ENCODE measurements at places on chromosomes 5 and 9.

DNA sequence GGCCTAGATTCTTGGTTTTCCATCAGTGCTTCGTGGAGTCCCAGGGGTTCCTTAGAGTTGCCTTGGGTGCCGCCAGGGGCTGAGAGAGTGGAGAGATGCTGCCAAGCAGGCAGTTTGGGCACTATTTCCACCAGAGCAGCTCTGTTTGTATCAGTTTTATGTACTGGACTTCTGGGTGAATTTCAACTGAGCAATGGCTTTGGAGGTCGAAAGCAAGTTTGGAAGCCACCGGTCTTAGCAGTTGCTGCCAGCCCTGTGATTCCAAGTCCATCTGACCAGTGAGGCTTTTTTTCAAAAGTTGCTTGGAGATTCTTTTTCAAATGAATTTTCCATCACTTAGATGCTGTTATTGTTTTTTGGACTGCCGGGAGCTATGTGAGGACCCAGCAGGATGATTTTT is 68.5 kb downstream of the ANGPTL2 start:
- DNase-seq = no peak

DNA sequence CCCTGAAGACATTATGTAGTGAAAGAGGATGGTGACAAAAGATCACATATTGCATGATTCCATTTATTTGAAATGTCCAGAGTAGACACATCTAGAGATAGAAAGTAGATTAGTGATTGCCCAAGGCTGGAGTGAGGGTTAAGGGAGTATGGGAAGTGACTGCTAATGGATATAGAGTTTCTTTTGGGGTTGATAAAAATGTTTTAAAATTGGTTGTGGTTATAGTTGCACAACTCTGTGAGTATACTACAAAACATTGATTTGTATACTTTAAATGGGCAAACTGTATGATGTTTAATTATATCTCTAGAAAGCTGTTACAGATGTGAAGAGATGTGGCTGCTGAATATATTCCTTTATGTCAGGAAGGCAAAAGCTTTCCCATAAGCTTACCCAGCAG is 202.8 kb downstream of the CCDC171 start:
- no peak for DNase-seq

GRCh38 chr5:69167929-69168328 is 979 bp downstream of the CCNB1 start:
- no peak for DNase-seq

DNA sequence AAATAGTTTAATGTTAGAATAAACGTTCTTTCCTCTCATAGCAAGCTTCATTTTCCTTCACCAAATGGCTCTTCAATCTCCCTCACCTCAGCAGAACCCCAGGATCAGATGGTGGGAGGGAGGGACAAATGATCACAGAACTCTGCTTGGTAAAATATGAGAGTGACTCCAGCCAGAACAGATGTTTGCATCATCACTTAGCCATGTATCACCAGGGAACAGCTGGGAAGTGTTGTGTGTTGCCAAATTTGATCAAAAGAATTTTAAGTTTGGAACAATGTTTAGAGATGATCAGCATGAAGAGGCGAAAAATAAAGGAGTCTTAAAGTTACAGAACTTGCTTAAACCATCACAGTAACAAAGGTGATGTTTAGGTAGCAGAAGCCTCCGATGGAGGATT is 115.7 kb downstream of the FRMD3 start:
- DNase-seq = no peak

GRCh38 chr9:647522-647921 is 194.0 kb upstream of the DMRT1 start:
- DNase-seq = no peak

DNA sequence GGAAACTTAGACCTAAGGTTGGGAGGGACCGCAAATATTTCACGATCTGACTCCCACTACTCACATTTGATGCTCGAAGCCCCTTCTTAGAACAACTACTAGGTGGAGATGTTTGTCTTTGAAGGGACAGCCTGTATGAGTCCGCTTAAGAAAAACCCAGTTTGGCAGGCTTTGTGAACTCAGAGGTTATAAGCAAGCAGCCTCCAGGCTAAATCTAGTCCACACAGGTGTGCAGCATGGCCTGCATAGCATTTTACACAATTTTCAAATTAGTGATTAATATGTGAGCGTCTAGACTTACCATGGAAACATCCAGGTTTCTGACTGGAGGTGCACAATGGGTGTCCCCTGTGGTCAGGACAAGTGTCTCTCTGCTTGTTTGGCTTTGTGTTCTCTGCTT is 127.1 kb downstream of the KIF4B start:
- no peak for DNase-seq

GRCh38 chr9:120926397-120926928 is at the start of gene TRAF1:
TSS of gene TRAF1 (minus strand) at chr9:120926796. CDS start at chr9:120926075, 721 bp downstream.
- no peak for DNase-seq

DNA sequence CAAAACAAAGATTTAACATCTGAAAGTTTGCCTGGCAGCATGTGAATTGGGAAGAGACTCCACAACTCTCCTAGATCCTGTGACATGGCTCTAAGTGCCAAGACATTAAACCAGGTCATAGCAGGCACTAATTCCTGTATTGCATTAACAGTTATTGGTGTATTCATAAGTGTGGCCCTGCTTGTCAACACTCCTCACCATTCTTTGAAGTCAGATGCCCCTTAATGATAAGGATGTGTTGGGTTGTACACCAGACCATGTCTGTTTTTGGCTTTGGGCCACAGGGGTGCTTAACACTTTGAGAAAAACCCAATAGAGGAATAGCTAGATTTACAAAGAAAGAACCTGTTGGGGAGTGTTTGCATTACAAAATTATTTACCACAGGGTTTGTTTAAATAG is 43.4 kb upstream of the PDE8B start:
- DNase-seq = no peak

GRCh38 chr9:4861736-4862451 is 69.2 kb downstream of the RCL1 start:
- DNase-seq = no peak

- DNase-seq = no peak
These were observed 51.1 kb upstream of the LHFPL2 start for GRCh38 chr5:78699552-78700153.

- no peak for DNase-seq
These were observed 261.8 kb downstream of the NR3C1 start for GRCh38 chr5:143141652-143142051.

GRCh38 chr5:179168664-179169063 is 108.5 kb downstream of the ZNF354C start:
- DNase-seq = no peak

DNA sequence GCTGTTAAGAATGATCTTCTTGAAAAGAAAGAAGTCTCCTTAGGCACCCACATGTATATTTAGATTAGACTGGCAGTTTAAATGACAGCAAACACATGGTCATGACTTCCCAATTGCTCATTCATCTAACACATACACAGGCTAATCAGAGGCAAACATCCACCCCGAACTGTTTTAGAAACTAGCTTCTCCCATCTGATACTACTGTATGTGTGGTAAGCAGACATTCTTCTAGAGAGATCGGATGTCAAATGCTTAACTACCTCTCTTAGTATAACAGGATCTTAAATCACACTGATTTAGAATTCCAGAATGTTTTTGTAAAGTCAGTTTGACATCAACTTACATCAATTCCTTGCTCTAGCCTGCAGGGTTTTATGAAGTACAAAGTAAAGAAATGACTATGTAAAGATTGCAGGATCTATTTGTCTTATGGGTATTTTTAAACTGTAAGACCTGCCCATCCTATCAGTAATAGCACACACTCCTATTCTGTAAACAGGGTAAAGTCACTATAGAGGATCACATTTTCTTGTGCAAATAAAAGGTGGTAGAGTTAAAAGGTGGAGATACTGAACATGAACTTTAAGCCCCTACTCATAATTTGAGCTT is 239.7 kb downstream of the MLLT3 start:
- no peak for DNase-seq

- no peak for DNase-seq
These were observed 123.4 kb downstream of the MVB12B start for GRCh38 chr9:126449725-126450667.

DNA sequence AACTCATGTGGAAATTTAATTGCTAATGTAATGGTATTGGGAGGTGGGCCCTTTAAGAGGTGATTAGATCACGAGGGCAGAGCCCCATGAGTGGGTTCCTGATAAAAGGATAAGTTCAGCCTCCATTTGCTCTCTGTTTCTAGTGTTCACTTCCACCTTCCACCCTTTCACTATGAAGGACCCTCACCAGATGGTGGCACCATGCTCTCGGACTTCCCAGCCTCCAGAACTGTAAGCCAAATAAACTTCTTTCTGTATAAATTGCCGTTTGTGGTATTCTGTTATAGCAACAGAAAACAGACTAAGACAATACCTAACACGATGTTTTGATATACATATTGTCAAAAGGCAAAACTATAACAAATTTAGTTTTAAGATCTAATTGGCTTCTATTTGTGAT is 166.2 kb downstream of the DEPDC1B start:
- DNase-seq = no peak

- no peak for DNase-seq
These were observed 129.2 kb downstream of the HSD17B3 start for GRCh38 chr9:96172797-96173196.

DNA sequence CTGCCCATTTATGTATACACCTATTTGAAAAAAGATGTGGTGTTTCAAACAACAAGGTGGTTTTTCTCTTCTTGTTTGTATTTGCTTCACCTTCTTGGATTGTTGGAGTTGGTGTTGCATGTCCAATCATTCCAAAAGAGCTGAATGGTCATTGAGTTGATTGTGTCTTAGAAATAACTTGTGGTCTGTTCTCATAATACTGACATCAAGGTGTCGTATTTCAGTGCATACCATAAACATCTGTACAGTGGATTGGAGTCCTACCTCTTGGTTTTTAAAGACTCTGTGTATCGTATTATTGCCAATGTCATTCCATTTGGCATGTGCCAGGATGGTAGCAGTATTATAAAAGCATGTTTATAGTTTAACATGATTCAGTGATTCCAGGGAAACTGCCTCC is 73.2 kb downstream of the TRIO start:
- DNase-seq = no peak

DNA sequence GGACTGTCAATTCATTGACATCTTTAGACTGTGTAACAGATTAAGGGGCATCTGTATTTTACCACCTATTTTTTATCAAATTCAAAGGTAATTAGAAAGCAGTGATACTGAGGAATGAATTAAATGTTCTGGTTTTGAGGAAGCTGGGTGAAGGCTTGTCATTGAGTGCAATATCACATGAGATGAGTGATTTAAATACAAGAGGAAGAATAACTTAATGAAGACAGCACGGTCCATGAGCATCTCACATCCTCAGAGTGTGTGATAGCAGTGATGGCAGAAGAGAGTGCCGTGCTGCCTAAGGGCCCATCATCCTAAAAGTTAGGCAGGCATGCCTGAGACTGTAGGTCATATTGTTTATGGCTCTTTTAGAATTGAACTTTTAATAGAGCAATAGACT is 263.3 kb downstream of the MAST4 start:
- no peak for DNase-seq

DNA sequence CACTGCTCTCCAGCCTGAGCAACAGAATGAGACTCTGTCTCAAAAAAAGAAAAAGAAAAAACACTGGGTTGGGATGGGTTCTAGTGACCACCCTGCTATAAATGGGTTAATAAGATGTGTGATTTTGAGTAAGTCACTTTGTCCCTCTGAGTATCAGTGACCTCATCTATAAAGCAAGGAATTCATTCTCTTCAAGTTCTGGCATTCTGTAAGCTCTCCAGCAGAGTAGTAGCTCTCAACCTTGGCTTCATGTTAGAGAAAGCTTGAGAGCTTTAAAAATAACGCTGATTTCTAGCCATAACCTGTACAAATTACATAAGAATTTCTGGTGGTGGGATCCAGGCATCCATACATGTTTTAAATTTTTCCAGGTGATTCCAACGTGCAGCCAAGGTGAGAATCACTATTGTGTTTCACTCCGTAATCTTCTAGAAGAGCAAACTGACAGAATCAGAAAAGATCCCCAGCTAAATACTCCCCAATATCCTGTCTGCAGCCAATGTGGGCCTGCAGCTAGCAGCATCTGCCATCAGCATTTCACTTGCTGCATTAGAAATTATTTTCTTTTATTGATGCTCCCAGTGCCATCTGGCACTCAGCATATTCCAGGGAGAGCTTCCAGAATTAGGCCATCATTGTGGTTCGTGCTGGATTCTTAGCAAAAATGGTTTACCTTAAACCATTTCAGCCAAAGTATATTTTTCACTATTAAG is 109.4 kb downstream of the FEM1C start:
- no peak for DNase-seq

DNA sequence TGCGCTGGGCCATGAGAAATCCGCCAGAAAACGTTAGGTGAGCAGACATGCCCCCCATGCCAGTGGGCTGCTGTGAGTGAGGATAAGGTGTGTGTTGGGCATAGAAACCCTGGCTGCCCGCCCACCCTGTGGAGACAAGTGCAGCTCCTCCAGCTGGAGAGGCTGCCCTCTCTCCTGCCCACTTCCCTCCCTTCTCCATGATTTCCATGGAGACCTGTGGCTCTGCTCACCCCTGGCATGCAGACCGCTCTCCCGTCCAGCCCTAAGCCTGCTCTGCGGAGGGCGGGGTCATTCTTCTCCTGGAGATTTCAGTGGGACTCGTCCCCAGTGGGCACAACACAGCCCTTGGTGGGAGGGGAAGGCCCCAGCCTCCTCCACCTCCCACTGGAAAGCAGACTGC is 133.0 kb upstream of the FAM120A start:
- DNase-seq = no peak

DNA sequence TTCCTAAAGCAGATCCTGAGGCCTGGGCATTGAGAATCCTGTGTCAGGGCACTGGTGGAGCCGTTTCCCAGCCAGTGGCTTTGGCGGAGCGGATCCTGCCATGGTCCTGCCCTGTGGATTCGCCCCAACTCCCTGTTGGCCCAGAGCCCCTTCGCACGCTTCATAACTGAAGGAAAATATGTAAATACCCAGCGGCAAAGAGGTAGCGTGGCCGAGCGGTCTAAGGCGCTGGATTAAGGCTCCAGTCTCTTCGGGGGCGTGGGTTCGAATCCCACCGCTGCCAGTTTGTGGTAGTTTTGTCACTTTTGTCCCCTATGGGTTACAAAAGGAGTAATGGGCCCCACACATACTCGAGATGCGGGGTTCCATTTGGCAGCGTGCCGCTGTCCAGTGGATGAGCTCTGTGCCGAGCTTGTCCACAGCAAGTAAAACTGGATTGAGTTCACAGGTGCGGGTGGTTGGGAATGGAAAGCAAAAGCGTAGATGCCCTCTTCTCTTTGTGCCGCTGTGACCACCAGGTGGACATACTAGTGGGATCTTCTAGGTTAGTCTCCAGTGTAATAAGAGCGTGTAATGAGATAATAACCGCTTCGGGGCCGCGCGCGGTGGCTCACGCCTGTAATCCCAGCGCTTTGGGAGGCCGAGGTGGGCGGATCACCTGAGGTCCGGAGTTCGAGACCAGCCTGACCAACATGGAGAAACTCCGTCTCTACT is 17.3 kb downstream of the TRIM7 start:
- DNase-seq = peak; percentile 59

DNA sequence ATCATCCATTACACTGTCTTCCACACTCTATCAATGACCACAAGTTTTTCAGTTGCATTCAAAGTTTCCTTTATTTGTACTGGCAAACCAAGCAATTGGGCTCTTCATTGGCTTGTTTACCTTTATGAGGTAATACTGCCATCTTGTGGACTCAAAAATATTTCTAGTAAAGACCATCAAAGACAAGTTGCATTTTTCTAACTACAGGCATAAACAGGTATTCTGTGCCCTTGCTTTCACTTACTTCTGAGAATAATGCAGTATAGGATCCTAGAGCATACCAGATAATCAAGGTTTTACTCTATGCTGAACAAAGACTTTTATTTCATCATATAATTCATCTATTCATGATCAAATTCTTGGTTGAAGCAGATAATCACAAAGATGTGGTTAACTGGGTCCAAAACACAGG is 173.7 kb upstream of the POU5F2 start:
- no peak for DNase-seq

Measured in stimulated activated CD4-positive, alpha-beta T cell treated with anti-CD3 and anti-CD28 coated beads, Interleukin-12 subunit alpha, Interleukin-12 subunit beta, amount 100 ng/mL, for 24 hours (primary cell).